ENCODE measurements at places on chromosomes 5 and 9.

DNA sequence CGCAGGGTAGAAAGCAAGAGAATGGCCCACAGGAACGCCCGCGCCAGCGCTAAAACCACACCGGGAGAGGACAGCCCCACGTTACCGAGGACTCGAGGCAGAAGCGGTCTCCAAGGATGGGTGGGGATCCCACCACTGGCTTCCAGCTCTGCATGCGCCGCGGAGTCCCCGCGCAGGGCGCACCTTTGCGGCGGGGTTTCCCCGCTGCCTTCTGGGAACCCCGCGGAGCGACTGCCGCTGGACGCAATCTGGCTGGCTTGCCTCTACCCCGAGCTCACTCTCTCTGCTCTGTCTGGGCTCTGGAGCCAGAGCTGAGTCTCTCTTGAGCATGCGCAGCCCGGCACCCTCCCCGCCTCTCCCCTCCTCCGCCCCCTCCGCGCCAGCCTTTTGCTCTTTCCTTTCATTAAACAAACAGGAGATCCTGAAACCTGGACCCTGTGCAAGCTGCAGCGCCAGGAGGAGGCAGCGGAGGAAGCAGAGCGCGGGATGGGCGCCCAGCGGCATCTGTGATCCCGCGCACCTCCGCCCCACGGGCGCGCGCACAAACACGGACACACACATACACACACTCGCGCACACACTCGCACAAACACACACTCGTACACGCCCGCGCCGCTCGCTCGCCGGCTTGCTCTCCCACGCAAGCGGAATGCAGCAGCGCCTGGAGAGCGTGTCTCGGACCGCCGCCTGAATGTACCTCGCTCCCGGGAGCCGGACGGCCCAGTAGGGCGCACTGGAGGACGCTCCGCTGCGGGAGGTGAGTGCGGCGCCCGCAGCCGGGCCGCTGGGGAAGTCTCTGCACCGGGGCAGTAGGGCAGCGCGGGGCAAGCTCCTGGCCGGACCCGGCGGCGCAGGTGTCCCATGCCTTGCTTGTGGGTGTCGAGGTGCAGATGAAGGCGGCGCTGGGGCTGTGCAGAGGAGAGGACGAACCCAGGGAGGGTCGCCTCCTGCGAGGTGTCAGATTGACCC is at the start of gene PLPPR1:
PLPPR1 (plus strand) TSS at position 382 of the 969 bp plus-strand sequence.
- no peak for DNase-seq

GRCh38 chr5:127311349-127311748 is 20.8 kb downstream of the MEGF10 start:
- no peak for DNase-seq

- no peak for DNase-seq
Observed at GRCh38 chr9:137638680-137639079, 19.9 kb downstream of the EHMT1 start.

DNA sequence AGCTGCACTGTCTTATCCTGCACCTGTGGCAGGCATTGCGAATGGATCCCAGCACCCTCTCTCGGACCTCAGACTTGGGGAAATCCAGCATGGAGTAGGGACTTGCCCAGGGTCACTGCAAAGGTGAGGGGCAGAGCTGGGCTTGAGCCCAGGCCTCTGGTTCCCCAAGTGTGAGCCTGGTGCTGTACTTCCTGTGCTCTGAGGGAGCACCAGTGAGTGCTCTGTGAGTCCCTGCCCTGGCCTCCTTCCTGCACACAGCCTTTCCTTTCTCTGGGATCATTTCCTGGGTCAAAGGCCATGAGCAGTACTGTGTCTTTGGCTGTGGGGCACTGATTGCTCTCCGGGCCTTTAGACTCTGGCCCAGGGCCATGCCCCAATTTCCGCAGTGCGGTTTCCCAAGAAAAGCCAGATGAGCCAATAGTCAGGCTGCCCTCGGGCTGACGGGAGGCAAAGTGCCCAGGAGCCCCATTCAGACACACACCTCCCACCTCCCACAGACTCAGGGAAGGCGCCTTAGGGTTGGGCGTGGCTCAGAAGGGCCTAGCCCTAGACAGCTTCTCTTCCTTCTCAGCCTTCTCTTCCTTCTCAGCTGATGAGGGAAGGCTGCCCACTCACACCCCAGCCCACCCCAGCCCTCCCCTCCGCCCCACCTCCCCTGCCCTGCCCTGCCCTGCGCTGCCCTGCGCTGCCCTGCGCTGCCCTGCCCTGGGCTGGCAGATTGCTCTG is 23.3 kb upstream of the TRIM14 start:
- no peak for DNase-seq

GRCh38 chr9:83056174-83056573 is 6.8 kb downstream of the RASEF start:
- no peak for DNase-seq

- DNase-seq = no peak
Observed at GRCh38 chr9:13331320-13331719, 51.8 kb upstream of the MPDZ start.

GRCh38 chr5:136210259-136210658 is 17.3 kb upstream of the SMIM32 start:
- no peak for DNase-seq

DNA sequence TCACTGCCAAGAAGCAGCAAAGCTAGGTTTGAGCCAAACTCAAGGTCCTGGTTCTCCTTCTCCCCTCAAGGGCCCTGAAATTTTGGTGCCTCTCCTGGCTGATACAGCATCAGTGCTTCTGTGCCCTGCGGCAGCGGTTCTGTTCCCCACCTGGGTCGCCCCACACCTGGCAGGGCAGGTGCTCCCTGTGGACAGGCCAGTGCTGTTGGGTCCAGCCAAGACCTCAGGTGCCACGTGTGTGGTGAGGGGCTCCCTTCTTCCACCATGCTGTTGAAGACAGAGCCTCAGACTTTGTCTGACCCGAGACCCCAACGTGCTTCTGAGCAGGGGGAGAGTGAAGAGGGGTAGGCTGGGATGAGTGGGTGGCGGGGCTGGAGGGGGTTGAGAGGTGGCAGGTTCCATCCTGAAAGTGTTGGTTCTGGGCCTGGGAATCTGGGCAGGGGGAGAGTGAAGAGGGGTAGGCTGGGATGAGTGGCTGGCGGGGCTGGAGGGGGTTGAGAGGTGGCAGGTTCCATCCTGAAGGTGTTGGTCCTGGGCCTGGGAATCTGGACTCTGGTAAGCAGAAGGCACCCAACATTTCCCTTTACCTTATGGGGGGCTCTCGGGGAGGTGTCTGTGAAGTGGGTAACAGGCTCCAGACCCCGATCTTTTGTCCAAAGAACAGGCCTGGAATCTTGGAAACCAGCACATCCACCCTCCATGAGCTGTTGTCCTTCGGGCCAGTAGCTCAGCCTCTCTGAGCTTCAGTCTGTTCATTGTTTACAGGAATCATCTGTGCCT is 2.3 kb downstream of the PLEKHG4B start:
- DNase-seq = no peak

- DNase-seq = no peak
Observed at GRCh38 chr5:67301285-67301903, 104.8 kb upstream of the CD180 start.

DNA sequence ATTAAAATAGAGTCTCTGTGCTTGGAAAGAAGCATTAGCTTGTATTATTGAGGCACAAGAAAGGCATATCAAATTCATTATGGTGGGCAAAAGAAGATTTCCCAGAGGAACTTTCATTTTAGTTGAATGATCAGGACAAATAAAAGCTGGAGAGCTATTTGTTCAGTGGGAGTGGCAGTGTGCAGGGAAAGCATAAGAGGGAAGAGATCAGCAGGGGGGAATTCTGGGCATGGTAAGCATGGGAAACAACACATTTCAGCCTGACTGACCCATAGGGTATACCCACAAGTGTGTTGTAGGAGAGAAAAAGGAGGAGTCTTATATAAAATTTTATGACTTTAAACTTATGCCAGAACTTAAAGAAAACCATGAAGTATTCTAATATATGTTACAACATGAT is 167.7 kb upstream of the RASA1 start:
- DNase-seq = no peak

- DNase-seq = no peak
Observed at GRCh38 chr9:104987743-104988142, 59.8 kb upstream of the ABCA1 start.

DNA sequence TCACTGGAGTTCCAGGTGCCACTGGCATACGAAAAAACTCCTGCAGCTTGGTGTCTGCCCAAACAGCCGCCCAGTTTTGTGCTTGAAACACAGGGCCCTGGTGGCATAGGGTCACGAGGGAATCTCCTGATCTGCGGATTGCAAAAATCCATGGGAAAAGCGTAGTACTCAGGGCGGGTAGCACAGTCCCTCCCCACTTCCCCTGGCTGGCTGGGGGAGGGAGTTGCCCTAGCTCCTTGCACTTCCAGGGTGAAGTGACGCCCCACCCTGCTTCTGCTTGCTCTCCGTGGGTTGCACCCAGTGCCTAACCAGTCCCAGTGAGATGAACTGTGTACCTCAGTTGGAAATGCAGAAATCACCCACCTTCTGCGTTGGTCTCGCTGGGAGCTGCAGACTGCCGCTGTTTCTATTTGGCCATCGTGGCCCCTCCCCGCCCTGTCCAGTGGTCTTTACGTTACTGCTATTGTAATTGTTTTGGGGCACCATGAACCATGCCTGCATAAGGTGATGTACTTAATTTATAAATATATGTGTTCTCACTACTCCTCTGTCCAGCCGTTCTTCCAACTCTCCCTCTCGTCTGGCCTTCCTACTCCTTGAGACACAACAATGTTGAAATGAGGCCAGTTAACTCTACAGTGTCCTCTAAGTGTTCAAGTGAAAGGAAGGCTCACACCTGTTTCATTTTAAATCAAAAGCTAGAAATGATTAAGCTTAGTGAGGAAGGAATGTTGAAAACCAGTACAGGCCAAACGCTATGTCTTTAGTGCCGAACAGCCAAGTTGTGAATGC is 65.9 kb downstream of the CCDC171 start:
- no peak for DNase-seq

DNA sequence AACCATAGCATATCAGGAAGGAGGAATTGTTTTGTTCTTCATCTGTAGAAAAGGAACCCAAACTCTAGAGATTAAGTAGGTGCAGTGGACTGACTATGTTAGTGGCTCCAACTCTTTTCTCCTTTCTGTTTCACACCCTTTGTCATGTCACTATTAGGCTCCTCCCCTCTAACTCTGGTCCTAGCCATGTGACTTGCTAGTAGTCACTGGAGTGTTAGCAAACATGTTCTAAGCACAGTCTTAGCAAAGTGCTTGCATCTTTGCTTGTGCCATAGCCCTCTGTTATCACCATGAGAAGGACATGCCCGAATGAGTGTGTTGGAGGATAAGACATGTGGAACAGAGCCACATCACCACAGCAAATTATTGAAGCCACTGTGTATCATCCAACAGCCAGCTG is 55.4 kb upstream of the PPP3R2 start:
- no peak for DNase-seq

DNA sequence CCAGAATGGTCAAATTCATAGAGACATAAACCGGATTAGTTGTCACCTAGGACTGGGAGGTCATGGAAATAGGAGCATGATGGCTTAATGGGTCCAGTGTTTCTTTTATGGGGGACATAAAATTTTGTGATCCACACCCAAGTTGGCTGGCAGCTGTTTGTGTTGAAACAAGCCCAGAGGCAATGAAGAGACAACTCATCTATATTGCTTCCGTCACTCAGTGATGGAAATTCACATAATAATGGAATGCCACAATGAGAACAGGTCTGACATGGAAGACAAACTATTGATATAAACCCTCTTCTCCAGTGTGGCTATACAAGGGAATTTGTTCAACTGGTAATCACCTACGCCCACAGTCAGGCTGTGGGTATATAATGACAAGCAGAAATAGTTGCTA is 173.2 kb downstream of the GNA14 start:
- no peak for DNase-seq

DNA sequence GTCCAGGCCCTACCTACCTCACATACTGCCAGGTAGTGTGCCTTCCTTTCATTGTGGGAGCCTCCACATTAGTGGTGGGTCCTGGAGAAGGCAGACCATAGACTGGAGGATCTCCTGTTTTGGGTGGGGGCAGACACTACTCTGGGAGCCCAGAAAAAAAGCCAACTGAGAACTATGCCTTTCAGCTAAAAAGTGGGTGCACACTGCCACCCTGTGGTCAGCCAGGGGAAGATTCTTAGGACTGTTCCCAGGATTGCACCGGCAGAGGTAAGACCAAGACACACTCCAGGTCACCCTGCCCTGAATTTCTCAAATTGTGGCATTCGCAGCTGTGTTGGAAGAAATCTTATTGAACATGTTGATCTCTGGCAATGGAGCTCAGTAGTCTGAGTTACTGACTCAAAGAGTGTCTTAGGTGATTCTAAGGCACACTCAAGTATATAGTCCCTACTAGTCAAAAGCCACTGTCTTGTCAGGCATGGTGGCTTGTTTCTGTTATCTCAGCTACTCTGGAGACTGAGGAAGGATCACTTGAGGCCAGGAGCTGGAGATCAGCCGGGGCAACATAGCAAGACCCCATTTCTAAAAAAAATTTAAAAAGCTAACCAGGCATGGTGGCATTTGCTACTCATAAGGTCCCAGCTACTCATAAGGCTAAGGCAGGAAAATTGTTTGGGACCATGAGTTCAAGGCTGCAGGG is 3.6 kb downstream of the SIGMAR1 start:
- peak; percentile 60 for DNase-seq

- no peak for DNase-seq
Observed at GRCh38 chr5:17428176-17428800, 69.7 kb upstream of the TAF11L2 start.
